ENCODE measurements at places on chromosomes 12 and 14.

DNA sequence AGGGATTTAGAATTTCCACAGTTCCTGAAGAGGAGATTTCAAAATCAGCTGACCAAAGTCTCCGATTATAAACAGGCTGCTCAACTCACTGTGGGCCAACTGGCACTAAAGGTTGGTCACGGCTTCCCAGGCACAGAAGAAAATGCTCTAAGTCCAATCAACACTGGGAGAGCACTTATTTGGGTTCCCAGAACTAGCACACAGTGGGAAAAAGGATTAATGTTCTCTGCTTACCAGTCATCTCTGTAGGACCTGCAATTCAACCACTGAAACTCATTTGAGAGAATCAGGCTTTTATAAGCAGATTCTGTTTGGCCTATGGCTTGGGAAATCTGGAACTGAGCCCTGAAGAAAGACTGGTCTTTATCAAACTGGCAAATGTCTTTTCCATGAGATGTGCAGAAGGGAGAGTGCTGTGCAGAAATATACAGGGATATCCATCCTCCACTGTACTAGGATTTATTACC lies 49.4 kb downstream of the ABCC9 start:
- DNase-seq, result no peak

GRCh38 chr14:45252366-45253069 lies 484 bp downstream of the MIS18BP1 start:
- no peak for DNase-seq

DNA sequence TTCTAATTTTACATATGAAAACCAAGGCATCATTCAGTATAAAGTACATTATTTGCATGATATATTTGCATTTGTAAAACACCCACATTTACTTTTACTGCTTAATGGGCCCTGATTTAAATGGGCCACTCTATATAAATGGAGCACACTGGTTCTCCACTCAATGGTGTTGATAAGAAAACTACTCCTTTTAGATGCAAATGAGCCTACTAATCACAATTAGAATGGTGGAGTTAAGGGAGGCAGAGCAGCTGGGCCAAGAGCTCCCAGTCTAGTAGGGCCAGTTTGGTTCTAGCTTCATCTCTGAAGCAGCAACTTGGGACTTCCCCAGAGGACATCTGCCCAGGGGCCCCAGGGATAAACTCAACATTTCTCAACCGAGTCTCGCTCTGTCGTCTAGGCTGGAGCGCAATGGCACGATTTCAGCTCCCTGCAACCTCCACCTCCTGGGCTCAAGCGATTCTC lies 120.7 kb downstream of the FOXN3 start:
- no peak for DNase-seq

DNA sequence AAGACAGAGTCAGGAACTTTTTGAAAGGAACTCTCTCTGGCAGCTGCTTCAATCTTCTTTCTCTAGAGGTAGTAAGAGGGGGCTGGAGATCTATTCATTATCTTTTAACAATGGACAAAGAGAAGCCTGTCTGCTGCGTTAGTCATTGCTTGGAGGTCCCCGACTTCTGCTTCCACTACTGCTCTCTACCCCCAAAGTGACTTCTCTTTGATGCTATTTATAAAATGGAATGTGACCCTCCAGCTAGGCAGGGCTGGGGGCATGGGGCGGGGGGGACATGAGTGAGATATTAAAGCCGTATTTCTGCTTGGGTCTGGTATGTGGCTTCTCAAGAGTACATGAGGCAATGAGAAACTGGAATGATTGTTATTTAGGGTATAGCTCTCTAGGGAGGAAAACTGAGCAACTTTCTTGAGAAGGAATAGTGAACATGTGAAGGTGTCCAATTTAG lies 41.4 kb upstream of the NUDT4 start:
- no peak for DNase-seq

- DNase-seq, result no peak
Observed at GRCh38 chr14:22796087-22796707, 19.0 kb downstream of the SLC7A7 start.

- peak; percentile 21 for DNase-seq
Observed at GRCh38 chr12:51923506-51924365, 16.4 kb downstream of the ACVRL1 start.

- DNase-seq, result no peak
Observed at GRCh38 chr12:124783087-124783486, 80.6 kb downstream of the SCARB1 start.

- no peak for DNase-seq
Observed at GRCh38 chr14:41607966-41608663, 1.4 kb downstream of the LRFN5 start.

GRCh38 chr12:9406564-9407424 lies 198.6 kb upstream of the PZP start:
- DNase-seq, result no peak

- DNase-seq, result no peak
Observed at GRCh38 chr12:19338405-19338804, 100.9 kb upstream of the AEBP2 start.

GRCh38 chr12:1619587-1619986 lies 9.4 kb upstream of the WNT5B start:
- no peak for DNase-seq

- no peak for DNase-seq
Observed at GRCh38 chr12:113440947-113441782, 19.0 kb downstream of the SDSL start.

DNA sequence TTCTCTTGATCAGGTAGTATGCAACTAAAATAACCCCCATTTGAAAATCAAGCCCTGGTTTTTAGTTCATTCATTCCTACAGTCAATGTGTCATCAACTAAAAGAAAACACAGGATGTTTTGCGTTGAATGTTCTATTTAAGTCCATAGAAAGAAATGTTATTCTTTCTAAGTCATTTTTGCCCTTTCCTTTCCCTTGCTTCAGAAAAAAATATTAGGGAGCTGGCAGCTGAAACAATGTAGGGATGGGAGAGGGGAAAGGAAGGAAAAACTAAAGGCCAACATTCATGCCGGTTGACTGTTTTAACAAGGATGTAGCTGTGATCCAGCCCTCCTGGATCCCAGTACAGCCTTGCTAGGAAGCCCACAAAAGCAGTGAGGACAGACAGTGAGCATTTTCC lies 155.1 kb downstream of the BTG1 start:
- no peak for DNase-seq

GRCh38 chr12:95057424-95057823 lies 16.0 kb downstream of the NR2C1 start:
- no peak for DNase-seq

DNA sequence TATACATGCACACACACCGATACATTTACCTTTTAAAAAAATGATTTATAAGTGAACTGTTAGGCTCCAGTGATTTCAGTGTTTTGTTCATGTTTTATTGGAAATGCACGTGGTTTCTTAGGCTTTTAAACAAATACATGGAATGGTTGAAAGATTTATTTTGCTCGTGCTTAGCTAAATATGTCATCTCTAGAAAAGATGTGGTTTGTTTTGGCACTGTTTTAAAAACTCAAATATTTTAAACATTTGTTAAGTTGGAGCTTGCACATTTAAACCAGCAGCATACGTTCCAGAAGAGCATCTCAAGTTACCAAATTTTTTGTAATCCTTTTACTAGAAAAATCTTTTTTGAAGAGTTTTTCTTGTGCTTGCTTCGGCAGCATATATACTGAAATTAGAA lies 44.5 kb downstream of the FOXA1 start:
- no peak for DNase-seq

- DNase-seq, result no peak
Observed at GRCh38 chr14:54498095-54498531, 9.3 kb upstream of the GMFB start.

- no peak for DNase-seq
Observed at GRCh38 chr14:104215706-104216334, 77.4 kb downstream of the KIF26A start.

GRCh38 chr14:79354336-79354735 lies 857.0 kb downstream of the DIO2 start:
- no peak for DNase-seq

DNA sequence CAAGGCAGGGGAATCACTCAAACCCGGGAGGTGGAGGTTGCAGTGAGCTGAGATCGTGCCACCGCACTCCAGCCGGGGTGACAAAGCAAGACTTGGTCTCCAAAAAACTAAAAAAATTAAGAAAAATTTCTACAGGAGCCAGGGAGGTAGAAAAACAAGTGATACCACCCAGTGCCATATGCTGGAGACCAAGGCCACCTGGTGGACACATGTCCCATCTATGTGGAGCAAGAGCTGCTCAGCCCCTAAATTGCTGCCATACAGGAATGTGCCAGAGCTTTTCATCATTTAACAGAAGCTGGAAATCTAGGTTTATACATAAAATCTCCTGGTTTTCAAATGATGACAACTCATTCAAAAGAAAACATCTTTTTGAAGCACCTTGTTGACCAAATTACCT lies 61.4 kb upstream of the ELK3 start:
- DNase-seq, result no peak

GRCh38 chr12:53964315-53964713 lies 8.6 kb upstream of the HOXC11 start:
- no peak for DNase-seq

DNA sequence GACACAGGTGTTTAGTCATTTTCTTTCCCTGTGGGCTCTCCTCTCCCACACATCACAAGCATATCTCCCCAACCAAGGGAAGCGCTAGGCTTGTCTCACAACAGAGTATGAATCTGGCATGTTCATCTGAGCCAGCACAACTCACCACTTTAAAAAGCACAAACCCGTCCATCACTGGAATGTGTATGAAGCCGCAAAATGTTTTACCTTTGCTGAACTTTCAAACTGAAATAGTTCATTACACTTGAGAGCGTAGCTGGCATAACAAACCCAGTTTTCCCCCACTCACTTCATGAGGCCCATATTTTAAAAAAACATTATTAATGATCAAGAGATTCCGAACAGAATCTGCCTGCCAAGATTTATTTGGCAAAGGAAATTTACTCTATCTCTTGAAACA lies 15.8 kb downstream of the NID2 start:
- no peak for DNase-seq

- no peak for DNase-seq
Observed at GRCh38 chr12:52781399-52782082, 4.4 kb upstream of the KRT76 start.

DNA sequence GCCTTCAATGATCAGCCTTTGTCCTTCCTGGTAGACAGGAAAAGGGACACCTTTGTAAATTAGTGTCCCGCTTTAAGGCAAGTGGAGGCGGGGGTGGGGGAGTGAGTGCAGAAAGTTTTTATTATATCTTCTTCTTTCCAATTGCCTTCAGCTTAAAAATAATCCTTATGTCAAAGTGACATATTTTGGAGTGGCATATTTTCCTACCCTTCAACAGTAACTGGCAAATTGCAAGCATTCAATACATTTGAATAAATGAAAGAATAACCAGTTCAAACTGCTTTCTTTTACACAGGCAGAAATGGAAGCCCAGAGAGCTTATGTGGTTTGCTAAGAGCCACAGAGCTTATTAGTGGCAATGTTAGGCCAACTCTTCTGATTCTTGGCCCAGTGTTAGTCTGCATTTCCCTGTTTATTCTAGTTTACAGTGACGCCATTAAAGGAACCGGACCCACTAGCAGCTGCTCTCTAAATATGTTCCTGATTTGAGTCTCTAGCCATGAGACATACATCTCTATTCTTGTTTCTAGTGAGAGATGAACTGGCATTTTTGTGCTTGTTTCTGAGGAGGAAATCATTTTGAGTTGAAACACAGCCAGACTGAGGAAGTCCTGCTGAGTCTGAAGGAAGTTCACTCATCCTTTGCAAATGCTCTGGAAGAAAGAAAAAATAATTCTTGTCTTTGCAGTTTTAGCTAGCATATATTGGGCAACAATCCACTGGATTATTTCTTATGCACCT lies 468.7 kb downstream of the NOVA1 start:
- DNase-seq, result no peak

DNA sequence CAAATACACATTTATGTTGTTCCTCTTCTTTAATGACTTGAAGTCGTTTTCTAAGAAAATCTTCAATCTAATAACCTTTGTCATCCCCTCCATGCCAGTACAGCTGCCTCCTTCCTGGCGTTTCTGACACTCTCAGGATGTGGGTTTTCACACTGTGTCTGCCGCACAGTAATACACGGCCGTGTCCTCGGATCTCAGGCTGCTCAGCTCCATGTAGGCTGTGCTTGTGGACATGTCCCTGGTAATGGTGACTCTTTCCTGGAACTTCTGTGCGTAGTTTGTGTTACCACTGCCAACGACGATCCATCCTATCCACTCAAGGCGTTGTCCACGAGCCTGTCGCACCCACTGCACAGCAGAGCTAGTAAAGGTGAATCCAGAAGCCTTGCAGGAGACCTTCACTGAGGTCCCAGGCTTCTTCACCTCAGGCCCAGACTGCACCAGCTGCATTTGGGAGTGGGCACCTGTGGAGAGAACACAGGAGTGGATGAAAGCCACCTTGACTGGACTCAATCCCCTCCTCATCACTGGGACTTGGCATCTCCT lies 1095.9 kb downstream of the TMEM121 start:
- no peak for DNase-seq

DNA sequence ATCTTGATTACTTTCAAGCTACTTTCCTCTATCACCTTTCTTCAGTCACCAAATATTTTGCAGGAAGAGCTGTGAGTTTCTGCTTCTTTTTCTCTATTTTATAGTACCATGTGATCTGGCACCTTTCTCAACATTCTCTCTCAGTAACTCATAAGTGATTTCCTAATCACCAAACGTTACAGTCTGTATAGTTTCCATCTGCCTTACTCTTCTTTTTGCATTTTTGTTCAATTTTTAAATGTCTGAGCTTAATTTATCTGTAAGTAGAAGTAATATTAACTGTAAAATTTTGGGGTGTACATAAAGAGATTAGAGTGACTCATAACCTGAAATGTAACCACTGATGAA lies 422.1 kb upstream of the SYT1 start:
- no peak for DNase-seq

DNA sequence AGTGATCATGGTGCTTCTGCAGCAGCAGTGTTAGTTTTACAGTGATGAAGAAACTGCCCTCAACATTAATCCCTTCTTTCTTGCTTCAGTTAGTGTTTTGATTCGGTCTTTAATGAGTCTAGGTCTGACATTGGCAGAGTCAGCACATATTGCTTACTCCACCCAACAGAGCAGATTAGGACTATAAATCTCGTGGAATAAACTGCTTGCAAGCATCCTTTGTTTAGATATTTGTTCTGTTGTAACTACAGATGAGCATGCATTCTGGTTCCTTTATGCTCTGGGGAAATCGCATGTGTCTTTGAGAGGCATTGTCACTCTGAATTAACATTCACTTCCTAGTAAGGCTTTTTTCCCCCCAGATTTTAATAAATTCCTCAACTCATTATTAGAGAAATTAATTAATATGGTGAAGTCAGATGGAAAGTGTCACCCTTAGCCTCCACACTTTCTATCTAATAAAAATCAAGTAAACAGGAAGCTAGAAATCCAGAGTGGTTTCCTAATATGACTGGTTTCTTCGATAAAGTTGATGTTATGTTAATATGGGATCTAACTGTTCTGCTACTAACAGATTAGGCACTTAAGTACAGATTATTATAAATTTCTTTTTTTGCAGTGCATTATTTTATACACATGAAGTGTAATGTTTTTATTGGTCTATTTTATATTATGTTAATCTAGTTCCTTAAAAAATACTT lies 86.2 kb upstream of the SSTR1 start:
- DNase-seq, result no peak

- DNase-seq, result no peak
Observed at GRCh38 chr12:95100264-95101190, 27.1 kb upstream of the NR2C1 start.

All from stimulated activated CD4-positive, alpha-beta T cell treated with anti-CD3 and anti-CD28 coated beads, TNF-alpha, amount 100 ng/mL, for 1 hour (primary cell).